ENCODE measurements at places on chromosomes 11 and 22.

DNA sequence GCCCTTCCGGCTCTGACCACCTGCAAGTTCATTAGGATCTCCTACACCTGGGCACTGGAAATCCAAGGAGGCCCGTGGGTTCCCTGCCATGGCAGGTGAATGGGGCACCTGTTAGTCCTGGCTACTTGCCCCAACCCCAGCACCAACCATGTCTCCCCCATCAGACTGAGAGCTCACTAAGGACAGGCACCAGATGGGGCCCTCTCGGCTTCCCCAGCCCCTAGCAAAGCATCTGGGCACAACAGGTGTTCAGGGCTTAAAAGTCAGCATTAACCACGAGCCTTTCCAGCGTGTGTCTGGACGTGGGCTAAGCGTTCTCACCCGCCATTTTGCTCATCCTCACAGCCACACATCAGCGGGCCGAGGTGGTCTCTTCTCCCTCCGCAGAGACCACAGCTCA, 2.2 kb downstream of the SULT4A1 start:
- DNase-seq, result no peak

GRCh38 chr22:29703569-29704195, 16.1 kb upstream of the CABP7 start:
- no peak for DNase-seq

GRCh38 chr22:21074102-21074715, 28.5 kb downstream of the LRRC74B start:
- peak; percentile 65 for DNase-seq

DNA sequence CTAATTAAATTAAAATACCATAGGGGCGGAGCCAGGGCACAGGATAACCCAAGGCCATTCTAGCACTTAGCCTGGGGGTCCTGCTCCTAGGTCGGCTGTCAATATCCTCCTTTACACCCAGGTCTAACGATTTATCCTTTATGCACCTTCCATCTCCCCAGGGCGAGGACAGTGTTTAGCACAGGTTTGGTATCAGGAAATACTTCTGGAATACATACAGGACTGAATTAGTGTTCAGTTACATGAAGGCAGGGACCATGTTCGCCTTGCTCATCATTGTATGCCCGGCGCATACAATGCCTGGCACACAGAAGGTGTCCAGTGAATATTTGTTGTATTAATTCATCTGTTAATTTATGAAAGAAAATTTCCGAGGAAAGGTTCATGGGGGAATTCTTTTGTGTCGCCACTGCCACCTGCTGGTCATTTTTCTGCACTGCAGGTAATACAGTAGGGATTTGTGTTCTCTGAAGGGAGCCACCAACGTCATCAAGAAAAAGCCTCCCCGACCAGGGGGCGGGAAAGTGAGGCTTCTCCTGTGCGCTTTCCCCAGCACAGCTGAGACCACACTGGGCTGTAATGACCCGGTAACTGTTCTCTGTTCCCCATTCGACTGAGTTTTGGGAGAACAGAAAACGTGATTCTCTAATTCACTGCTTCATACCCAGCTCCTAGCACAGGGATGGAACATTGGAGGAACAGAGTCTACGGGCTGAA, 68.7 kb upstream of the ASPHD2 start:
- DNase-seq, result peak; percentile 15

DNA sequence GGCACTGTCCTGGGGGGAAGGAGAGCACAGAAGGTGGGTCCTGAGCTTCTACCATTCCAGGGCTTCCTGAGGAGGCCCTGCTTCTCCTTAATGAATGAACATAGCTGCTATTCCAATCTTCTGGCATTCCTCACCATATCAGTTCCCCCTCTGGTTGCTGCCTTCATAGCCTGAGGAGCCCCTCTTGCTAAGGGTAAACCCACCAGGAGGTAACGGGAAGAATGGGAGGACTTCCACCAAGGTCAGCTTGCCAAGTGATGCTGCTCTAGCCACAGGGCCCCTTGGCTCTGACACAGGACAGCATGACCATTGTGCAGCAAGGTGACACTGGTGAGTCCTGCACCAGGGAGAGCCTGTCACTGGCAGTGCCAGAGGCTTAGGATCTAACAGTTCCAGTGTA, 1022.5 kb downstream of the TBC1D22A start:
- DNase-seq, result no peak

- DNase-seq, result no peak
Measured at GRCh38 chr22:49506010-49506400, 321.7 kb downstream of the BRD1 start.

DNA sequence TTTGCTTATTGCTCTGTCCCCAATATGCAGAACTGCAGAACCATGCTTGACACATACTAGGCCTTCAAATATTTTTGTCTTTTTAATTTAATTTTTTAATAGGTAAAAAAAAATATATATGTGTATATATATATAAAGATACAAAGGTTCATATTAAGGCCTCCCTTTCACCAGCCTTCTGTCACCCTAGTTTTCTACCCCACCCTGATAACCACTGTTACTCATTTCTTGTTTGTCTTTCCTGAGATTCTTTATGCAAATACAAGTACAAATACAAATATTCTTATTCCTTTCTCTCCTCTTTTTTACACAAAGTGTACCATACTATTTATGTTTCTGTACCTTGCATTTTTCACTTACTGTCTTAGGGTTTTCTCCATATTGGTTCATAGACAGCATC, 43.0 kb downstream of the UVRAG start:
- DNase-seq, result no peak
